ELR (cell line): ENCODE measurements at places on chromosomes 16 and 17.

- DNase-seq, result no peak
These were observed 43.8 kb upstream of the ARHGAP44 start for GRCh38 chr17:12745486-12745885.

- DNase-seq, result no peak
These were observed 69.3 kb downstream of the WSCD1 start for GRCh38 chr17:6139447-6139832.

GRCh38 chr17:75087558-75088453, at the start of gene SLC16A5:
TSS of gene SLC16A5 (plus strand) at chr17:75087954. CDS start at chr17:75093637, 5,683 bp downstream.
- peak; percentile 95 for DNase-seq

DNA sequence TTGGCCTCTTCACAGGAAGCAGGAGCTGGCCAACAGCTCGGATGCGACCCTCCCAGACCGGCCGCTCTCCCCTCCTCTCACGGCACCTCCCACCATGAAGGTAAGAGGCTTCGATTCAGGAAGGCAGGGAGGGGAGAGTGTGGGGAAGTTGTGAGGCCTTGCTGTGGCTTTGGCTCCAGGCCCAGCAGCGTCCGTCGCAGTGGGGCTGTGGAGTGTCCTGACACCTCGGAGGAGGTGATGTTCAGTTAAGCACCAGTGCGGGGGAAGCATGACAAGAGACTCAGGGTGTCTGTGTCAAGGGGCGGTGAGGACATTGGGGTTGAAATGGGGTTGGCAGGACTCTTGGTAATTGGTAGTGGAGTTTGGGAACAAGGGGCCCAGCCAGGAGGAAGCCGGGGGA, 109.0 kb downstream of the RAP1GAP2 start:
- DNase-seq, result no peak

DNA sequence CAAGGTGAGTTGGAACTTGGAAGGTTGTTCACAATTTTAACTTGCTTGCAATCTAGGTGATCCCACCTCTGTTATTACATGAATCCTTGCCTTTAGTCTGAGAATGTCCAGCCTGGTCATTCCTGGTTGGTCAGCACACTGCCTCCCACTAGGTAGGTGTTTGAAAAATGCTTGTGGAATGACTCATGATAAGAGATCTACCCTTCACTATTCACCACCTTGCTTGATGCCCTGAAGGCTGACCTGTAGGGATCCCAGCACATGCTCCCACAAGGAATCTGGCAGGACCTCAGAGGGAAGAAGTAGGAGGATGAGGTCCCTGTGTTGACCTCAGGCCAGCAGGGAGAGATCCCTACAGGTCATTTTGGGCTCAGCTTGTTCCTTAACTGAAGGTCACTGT, 30.2 kb upstream of the ABCA3 start:
- peak; percentile 10 for DNase-seq
